ENCODE measurements at places on chromosomes 16 and 17.

- no peak for DNase-seq
These were observed 9.8 kb downstream of the CBX4 start for GRCh38 chr17:79829457-79829856.

DNA sequence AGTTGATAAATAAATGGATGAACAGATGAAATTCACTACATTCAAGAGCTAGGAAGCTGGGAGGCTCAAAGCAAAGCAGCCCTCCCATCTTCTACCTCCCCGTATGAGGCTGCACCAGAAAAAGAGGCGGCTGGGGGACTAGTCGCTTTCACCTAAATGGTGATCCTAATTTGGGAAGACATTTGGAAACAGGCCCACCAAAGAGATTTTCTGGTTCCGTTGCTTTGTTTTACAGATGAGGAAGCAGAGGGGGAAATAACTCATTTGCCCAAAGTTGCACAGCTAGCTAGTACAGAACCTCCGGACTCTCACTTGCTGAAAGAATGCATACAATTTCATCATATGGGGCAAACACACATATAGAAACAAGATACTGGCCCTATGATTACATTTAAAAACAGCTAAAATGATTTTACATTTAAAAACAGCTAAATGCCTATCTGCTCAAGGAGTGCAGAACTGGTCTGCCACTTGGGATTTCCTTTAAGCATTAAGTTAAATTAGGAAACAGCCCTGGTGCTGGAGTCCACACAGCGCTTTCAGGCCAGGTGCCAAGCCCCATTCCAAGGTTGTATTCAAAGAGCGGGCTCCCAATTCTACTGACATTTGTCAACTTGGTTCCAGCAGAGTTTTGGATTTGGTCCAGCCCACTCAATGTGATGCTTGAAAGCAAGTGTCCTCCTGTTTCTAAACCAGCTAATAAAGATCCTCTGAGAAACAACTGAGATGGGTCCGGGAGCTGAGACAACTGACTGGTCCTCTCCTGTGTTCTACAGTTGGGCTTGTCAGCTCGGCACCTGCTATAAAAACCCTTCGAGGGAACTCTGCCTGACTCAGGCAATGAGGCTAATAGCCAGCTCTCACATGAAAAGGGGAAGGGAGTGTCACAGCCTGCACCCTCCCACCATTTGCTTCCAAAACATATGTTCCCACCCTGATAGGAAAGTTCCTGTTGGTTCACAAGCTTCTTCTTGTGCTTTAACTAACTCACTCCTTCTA is 11.7 kb downstream of the ERN1 start:
- DNase-seq = peak; percentile 63

GRCh38 chr16:48003206-48003907 is 152.4 kb downstream of the ABCC12 start:
- DNase-seq = no peak

- no peak for DNase-seq
These were observed 45.9 kb upstream of the MED13 start for GRCh38 chr17:62110923-62111484.

DNA sequence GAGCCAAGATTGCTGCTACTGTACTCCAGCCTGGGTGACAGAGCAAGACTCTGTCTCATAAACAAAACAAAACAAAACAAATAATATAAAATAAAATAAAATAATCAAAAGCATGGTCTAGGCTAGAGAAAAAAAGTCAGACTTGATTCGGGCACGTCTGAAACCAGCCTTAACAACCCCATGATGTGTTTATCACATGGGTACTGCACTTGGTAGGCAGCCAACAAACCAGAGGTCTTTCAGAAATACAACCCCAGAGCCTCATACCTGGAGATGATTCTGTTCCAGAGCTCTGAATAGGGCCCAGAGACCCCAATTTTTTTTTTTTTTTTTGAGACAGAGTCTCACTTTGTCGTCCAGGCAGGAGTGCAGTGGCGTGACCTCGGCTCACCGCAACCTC is 9.6 kb upstream of the HAPSTR1 start:
- no peak for DNase-seq

DNA sequence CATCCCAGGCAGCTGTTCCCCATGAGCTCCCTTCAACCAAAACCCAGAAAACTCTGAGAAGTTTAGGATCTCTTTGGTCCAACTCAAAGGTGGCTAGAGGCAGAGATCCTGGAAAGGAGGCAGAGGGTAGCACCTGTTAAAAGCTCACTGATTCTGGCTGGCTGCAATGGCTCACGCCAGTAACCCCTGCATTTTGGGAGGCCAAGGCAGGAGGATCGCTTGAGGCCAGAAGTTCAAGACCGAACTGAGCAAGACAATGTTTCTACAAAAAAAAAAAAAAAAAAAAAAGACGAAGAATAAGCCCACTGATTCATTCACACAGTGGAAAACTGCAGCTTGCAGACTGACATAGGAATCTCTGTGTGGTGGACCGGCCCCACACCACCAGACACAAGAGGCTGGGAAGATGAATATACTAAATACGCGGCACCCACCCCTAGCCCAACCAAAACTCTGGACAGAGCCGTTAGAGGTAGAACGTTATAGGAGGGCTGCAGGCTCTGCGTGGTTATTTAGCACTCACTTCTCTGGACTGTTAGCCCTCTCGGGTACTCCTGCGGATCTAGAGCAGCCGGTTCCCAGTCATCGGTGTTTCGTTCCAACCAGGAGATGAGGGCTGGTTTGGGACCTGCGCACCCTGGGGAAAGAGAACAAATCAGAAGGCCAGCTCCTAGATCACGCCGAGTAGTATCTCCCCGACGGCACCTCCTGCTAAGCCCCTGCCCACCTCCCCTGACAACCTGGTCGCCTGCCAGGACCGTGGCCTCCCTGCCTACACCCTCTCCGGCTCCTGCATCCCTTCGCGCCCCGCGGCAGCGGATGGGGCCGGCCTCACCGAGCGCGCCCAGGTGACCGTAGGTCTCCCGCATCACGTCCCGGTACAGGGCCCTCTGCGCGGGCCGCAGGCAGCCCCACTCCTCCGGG is 925 bp downstream of the ZNF689 start:
- no peak for DNase-seq

- DNase-seq = no peak
These were observed 75.2 kb upstream of the HSBP1 start for GRCh38 chr16:83732536-83732935.

GRCh38 chr16:101586-101985 is 23.6 kb downstream of the MPG start:
- DNase-seq = no peak

- no peak for DNase-seq
These were observed 121.9 kb upstream of the PLCG2 start for GRCh38 chr16:81657224-81657623.

- DNase-seq = no peak
These were observed 446 bp upstream of the PSMD11 start for GRCh38 chr17:32443827-32444300.

DNA sequence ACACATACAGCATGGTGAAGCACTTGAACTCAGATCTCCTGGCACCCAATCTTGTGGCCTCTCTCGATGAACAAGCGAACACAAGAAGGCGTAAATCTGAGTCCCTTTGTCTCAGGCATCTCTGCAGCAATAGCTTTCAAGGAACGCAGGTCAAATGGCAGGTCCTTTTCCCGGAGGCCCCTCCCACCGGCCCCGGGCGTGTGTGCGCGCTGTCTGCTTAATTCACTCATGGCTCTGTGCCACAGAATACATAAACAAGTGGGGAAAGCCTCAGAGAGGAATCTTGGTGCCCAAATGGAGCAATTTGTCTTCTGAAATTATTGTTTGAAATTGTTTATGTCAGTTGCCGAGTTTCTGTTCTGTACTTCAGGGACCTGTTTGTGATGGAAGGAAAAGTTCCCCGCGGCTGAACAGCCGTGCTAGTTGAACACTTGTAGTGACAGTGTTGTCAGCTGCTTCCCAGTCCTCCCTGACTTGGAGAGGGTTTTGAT is 14.8 kb downstream of the MYOCD start:
- DNase-seq = no peak

- DNase-seq = no peak
These were observed 755 bp downstream of the PIEZO1 start for GRCh38 chr16:88784074-88784855.

GRCh38 chr17:63126607-63127006 is 160.6 kb downstream of the TANC2 start:
- DNase-seq = no peak

GRCh38 chr16:50354629-50355456 is 13.9 kb downstream of the BRD7 start:
- no peak for DNase-seq

DNA sequence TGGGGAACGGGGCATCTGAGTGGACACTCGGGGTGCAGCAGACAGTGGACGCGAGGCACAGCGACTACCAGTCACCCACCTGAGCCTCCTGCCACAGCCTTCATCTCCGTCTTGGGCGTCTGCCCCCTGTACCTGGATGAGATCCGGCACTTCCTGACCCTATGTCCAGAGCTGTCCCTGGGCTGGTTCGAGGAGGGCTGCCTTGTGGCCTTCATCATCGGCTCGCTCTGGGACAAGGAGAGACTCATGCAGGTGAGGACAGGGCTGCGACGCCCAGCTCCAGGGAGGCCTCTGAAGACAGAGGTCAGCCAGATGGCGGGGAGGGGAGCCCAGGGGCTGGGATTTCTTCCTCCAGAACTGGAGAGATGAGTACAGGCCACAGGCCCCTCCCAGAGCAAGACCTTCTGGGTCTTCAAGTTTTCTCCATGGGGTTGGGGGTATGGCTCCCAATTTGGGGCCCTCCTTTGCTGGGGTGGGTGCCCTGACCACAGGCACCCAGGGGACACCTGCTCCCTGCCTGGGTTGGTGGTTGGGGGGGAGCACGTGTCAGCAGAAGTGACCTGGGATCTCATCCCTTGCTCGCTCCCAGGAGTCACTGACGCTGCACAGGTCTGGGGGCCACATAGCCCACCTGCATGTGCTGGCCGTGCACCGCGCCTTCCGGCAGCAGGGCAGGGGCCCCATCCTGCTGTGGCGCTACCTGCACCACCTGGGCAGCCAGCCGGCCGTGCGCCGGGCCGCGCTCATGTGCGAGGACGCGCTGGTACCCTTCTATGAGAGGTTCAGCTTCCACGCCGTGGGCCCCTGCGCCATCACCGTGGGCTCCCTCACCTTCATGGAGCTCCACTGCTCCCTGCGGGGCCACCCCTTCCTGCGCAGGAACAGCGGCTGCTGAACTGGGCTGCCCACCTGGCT is 1.9 kb downstream of the AANAT start:
- no peak for DNase-seq

DNA sequence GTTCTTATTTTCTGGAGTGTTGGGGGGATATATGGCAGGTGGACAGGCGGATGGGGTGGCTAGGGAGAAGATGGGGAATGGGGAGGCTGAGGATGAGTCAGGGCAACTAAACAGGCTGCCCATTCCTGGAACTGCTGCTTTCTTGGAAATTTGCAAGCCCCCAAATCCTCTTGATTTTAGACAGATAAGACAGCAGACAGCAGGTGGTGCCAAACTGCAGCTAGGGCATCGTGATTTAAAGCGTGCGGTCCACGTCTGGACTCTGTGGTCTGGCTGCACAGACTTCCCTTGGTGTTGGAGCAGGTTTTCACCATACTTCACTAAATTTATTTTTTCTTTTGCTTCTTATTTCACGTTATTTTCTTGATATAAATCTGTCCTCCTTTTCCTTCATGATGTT is 10.9 kb upstream of the KRT24 start:
- DNase-seq = no peak

GRCh38 chr17:27893841-27894503 is 807 bp upstream of the LYRM9 start:
- no peak for DNase-seq

DNA sequence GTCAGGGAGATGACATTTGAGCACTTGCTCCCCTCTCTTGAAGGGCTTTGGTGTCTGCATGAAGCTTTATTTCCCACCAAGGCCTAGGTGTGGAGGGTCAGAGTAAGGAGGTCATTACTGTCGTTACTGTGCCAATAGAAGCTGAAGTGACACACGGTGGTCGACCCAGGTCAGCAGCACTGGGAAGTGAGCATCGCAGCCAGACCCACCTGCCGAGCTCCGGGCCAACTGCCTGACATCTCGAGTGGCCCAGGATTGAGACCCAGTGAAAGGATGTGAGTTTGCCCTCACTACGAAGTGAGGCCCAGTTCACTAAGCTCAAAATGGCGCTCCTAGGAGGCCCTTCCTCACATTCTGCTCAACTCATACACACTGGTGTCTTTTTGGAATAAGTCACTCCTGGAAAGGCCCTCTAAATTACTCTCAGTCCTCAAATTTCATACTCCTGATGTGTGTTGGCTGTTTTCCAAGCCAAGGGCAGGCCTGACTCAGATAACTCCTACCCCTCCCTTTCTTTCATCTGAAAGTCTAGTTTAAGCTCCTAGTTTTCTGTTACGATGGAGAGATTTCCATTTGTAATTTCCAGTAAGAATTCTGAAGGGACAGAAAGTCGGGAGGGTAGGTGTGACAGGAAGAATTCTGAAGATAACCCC is 200.4 kb downstream of the LGALS9B start:
- DNase-seq = peak; percentile 28

- DNase-seq = no peak
These were observed 17.8 kb upstream of the RPL38 start for GRCh38 chr17:74185571-74186185.

- DNase-seq = peak; percentile 70
These were observed 12.3 kb downstream of the RAI1 start for GRCh38 chr17:17693253-17694168.

GRCh38 chr16:85614338-85615013 is 1.4 kb downstream of the GSE1 start:
- DNase-seq = no peak

DNA sequence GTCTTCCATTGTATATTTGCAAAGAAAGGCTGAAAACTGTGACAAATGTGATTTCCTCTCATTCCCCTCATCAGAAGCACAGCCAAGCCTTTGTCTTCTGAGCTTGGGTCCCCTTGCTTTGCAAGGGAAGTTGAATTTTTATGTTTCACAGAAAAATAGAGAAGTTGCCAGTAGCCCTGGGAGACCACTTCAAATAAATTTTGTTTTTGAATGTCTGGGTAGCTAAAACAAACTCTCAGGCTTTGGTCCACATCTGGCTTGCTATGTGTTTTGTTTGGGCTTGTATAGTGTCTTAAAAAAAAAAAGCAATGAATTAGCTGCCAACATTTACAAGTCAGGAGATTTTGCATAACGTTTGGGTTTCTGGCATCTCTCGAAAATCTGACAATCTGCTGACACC is 24.1 kb downstream of the PIK3R6 start:
- DNase-seq = no peak

DNA sequence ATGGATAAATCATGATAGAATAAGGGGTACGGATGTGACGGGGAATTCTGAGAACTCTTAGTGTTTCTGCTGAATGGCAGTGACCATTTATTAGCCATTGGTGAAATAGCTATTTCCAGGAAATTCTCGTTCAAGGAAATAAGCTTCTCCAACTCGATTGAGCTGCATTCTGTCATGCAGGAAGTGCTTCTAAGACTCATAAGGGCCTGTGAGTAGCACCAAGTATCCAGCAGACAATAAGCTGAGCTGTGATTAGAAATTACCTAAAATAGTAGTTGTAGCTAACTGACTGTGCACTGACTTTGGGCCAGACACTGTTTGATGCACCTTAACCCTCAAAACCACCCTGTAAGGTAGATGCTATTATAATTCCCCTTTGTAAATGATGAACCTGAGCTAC is 107.8 kb upstream of the IRX5 start:
- no peak for DNase-seq
